Amniotic epithelial cell (primary cell): ENCODE measurements at places on chromosomes 13 and 19.

- no peak for DNase-seq
Measured at GRCh38 chr13:108682714-108683113, 53.3 kb downstream of the MYO16 start.

DNA sequence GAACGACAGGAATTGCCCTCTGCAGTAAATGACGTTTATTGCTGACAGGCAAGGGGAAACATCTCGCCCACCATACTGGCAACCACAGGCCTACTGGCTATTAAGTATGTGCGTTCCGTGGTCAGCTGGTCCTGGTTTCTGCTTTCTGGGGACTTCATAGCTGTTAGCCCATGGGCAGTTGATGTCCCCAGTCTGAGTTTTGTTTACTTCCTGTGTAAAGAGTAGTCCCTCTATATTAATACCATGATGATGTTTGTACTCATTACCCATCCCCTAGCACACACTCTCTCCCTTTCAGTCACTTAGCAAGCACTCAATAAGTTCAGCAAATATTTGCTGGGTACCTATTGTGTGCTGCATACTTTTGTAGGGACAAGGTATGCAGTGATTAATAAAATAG, 6.5 kb upstream of the MIA start:
- no peak for DNase-seq

DNA sequence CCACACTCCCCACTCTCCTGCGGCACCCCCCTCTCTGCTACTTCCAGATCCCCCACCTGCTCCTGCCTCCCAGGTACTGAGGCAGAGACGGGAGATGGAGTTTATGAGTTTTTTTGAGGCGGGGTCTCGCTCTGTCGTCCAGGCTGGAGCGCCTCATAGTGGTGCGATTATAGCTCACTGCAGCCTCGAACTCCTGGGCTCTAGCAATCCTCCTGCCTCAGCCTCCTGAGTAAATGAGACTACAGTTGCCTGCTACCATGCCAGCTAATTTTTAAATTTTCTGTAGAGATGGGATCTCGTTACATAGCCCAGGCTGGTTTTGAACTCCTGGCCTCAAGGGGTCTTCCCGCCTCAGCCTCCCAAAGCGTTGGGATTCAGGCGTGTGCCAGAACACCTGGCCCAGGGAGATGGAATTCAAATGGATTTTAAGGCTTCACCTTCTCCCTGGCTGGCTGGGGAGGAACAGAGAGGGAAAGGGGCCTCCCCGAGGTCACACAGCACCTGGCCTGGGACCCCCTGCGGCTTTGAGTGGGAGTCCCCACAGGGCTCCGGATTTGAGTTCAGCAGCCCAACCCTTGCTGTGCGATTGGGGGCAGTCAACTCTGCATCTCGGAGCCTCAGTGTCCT, 19.5 kb upstream of the TNFAIP8L1 start:
- DNase-seq: no peak

DNA sequence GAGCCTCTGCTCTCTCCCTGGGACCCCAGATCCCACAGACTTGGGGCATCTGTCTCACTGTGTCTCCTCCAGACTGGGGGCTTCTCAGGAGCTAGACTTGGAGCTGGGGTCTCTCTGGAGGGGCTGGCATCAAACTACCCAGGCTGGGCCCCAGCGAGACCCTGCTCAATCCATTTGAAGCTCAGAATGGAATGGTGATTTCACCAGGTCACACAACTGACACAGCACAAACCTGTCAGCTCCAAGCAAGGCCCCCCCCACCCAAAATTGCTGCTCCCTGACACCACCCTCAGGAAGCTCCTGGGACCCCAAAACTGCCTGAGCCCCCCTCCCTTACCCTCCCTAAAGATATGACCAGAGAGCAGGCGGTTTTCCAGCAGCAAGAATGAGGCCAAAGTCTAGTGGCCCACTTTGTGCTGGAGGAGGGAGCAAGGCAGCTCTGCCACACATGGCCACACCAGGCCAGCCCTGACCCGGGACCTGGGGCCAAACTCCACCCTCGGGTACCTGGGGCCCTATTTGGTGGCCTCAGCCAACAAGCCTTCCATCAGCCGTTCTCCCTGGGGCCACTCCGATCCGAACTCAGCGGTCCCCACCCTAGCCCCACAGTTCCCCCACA, 2.4 kb downstream of the NR2F6 start:
- DNase-seq: no peak

DNA sequence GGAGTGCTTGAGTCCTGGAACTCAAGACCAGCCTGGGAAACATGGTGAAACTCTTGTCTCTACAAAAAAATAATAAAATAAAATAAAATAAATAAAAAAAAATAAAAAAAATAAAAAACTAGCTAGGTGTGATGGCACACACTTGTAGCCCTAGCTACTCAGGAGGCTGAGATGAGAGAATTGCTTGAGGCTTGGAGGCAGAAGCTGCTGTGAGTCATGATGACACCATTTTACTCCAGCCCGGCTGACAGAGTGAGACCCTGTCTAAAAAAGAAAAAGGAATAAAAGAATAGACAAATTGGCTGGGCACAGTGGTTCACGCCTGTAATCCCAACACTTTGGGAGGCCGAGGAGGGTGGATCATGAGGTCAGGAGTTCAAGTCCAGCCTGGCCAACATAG, 1168.9 kb downstream of the SLITRK5 start:
- no peak for DNase-seq

DNA sequence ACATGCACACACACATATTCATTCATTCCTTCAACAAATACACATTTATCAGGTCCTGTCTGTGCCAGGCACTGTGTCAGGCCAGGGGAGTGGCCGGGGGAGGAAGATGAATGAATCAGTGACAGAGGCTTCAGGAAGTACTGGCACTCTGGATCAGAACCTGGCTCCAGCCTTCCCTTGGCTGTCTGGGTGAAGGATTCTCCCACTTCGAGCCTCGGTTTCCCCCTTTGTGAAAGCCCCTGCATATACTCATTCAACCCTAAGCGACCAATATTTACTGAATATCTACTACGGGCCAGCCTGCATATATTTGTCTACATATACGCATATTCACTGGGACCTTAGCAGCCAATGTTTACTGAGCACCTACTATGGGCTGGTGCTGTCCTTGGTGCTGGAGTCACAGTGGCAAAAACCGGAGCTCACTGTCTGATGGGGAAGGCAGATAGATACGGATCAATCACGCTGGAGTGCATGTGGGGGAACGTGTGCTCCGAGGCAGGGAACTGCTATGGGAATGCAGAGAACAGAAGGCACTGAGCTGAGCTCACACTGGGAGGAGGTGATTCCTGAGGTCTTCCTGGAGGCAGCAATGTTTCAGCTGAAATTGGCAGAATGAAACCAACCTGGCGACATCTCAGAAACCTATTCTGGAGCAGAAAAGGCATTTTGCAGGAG, 636 bp upstream of the ZNF579 start:
- DNase-seq: no peak

GRCh38 chr19:45076029-45076850, at the start of gene ZNF296:
ZNF296 (minus strand) TSS chr19:45076478; CDS start chr19:45076373, 105 bp downstream.
- no peak for DNase-seq

DNA sequence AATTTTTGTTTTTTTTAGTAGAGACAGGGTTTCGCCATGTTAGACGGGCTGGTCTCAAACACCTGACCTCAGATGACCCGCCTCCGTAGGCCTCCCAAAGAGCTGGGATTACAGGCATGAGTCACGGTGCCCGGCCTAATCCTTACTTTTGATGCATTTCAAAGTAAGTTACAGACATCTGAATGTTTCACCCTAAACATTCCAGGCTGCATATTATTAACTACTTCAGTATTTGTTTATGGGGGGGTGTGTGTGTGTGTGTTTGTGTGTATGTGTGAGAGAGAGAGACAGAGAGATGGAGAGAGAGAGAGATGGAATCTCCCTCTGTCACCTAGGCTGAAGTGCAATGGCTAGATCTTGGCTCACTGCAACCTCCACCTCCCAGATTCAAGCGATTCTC, 13.1 kb downstream of the SULT2B1 start:
- peak; percentile 91 for DNase-seq

- no peak for DNase-seq
Measured at GRCh38 chr19:5973867-5974635, 3.9 kb downstream of the RANBP3 start.

GRCh38 chr19:722553-723101, 13.9 kb downstream of the PALM start:
- no peak for DNase-seq

- no peak for DNase-seq
Measured at GRCh38 chr13:60720590-60720989, 323.6 kb downstream of the TDRD3 start.

- no peak for DNase-seq
Measured at GRCh38 chr13:78593652-78594455, 9.5 kb downstream of the POU4F1 start.

- peak; percentile 96 for DNase-seq
Measured at GRCh38 chr19:48624067-48624594, 4.8 kb downstream of the SPHK2 start.

DNA sequence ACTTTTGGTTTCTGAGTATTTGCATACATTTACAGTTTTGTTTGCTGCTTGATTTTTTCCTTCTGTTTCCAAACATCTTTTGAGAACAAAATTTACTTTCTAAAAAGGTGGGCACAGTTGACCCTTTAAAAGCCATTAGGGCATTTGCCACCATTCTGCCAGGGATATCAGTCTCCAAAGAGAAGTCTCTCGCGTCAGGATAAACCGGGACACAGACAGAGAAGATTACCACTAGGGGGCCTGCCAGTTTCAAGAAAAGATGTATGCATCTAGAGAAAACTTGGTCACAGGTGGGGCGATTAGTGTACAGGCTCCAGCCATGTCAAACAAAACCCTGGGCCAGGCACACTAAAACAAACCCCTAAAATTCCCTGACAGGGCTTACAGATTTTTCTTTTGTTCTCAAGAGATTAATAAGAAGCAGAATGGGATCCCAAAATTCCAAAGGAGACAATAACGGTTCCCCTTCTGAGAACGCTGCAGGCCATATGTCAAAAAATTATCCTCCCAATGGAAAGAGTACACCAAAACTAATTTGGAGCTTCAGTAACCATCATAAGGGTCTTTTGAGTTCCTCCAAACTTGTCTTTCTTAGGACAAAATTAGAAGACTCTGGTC, 10.7 kb upstream of the PABPC3 start:
- DNase-seq: peak; percentile 41

GRCh38 chr13:77409412-77409811, 82.5 kb upstream of the MYCBP2 start:
- DNase-seq: no peak

DNA sequence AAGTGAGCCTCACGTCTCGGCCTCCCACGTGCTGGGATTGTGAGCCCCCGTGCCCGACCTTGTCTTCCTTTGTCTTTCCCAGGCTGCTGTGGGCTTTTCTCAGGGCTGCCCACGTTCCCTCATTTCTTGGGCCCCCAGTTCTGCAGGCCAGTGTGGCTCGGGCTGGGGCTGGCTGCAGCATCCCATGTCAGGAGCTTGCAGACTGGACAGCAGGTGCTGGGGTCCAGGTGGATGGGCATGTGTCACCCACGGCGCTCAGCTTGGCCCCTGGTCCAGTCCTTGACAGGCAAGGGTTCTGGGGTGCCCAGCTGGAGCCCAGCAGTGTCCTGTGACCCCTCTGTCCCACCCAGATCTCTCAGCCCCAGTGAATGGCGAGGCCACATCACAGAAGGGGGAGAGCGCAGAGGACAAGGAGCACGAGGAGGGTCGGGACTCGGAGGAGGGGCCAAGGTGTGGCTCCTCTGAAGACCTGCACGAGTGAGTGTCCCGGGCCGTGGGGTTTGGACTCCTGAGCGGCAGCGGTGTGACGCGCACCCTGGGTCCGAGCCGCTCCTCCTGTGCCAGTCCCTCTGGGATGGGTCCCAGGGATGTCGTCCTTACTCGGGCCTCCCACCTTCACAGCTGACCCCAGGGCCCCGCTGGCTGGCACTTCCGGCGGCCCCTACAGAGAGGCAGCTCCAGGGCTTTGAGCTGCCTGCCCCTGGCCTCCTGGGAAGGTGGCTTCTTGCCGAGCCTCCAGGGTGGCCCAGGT, 17.3 kb downstream of the PLIN4 start:
- DNase-seq: no peak

- DNase-seq: no peak
Measured at GRCh38 chr19:18346091-18346490, 5.7 kb downstream of the PGPEP1 start.

DNA sequence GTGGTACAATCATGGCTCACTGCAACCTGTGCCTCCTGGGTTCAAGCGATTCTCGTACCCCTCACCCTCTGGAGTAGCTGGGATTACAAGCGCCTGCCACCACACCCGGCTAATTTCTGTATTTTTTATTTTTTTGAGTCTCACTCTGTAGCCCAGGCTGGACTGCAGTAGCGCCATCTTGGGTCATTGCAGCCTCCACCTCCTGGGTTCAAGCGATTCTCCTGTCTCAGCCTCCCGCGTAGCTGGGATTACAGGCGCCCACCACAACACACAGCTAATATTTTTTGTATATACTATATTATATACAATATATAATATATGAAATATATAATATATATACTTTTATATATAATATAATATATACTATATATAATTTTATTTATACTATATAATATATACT, 52.5 kb downstream of the COLGALT1 start:
- DNase-seq: no peak
